ENCODE measurements at places on chromosomes 6 and 20. TPM values are rescaled to one million over a fixed set of nuclear protein-coding genes. Genes with fewer than 3 reads are reported as not detected.

DNA sequence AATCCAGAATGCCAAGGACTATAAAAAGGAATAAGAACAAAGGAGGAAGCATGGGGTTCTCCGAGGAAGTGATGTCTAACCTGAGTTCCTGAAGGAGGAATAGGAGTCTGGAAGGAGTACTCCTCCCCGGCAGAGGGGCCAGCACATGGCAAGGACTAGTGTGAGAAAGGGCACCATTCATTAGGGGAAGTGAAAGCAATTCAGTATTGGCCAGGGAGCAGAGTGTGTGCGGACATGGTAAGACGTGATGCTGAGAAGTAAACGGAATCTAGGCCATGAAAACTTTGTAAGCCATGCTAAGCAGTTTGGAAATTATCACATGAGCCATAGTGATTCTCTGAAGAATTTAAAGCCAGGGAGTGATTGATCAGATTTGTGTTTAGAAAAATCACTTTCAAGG is 218.9 kb upstream of the PRDM1 start:
- no peak for DNase-seq

- DNase-seq = peak; percentile 33
Measured at GRCh38 chr6:34484899-34485298, 19.0 kb downstream of the PACSIN1 start.

Gene TCEA2
- total RNA-seq = 49.7 TPM

Gene ARMH2
- total RNA-seq = 2.7 TPM

DNA sequence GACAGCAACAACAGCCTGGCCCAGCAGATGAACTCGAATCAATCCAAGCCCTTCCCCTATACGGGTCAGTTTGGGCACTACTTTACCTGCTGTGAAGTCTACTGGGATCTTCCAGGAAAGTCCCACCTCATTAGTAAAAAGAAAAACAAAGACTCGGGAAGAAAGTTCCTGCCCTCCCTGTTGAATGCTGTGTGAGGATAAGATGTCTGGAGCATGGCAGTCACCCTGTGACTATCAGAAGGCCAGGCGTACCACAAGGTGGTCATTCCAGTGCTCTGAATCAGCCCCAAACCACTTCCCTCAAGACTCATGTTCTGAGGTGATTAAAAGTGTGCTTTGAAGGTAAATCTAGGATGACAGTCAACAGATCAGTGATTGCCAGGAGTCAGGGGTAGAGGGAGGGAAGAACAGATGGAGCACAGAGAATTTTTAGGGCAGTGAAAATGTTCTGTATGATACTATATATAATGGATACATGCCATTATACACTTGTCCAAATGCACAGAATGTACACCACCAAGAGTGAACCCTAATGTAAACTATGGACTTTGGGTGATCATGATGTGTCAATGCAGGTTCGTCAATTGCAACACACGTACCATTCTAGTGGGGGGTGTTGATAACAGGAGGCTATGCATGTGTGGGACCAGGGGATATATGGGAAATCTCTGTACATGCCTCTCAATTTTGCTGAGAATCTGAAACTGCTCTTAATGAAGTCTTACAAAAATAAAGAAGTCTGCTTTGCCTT is 14.7 kb downstream of the FKBP1A start:
- DNase-seq = no peak

Gene SLC32A1
- not detected for total RNA-seq

DNA sequence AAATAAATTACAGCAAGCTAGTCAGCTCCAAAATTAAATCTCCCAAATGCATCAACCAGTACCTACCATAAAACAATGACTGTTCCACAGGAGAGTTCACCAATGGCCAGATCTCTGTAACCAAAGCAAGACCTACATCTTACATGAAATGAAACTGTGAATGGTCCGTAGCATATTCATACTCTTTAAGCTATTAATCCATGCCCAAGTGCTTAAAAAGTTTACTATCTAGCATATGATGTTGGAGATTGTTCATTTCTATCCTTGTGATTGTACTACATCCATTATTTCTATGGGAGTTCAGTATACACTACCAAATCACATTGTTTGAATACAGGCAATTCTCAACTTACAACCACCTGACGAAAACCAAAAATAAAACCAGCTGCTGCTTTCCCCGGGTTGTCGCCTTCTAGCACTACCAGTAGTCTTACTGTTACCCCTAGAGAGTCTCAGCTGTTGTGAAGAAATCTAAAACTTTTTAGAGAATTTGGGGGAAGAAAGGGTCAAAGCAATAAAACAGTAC is 38.0 kb downstream of the HIVEP2 start:
- no peak for DNase-seq

GRCh38 chr20:64217539-64218221 is 37.9 kb upstream of the PCMTD2 start:
- no peak for DNase-seq

Measured in T-cell (primary cell).